COLO829 (cell line): ENCODE measurements at places on chromosomes 12 and 14.

DNA sequence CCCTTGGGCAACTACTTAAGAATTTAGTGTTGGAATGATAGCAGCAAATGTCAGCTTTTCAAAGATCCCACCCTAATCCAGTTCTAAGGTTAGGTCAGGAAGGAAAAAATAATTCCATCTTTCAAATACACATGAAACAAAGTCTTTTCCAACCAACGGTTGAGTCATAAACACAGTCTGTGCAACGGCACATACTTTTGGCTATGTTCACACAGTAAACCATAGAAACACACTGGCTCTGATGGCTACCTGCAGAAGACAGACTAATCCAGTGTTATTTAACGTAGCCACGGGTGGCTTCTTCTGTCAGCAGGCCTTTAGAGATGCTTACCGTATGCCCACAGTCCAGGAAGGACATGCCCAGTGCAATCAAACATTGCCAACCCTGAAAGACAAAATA, 35.7 kb downstream of the HIGD1C start:
- no peak for DNase-seq

- DNase-seq: no peak
Observed at GRCh38 chr12:121786440-121786825, 7.1 kb downstream of the RHOF start.

DNA sequence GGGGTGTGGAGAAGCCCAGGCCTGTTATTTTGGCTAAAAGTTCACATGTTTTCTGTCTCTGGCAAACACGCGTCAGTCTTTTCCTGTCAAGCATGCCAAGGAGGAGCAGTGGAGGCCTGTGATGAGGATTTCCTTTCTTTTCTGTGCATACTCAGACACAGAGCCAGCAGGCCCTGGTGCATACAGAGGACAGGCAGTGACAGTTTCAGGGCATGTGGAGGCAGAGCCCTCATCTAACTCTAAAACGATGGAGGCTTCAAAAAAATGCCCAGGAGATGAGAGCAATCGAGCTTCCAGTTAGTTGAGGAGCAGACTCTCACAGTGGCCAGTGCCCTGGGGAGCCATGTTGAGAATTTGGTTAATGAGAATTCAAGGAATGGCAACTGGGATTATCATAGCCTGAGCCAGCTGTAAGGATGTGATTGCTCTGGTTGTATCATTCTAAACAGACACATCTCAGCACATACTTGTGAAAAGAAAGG, 66.5 kb downstream of the TRAFD1 start:
- DNase-seq: no peak

DNA sequence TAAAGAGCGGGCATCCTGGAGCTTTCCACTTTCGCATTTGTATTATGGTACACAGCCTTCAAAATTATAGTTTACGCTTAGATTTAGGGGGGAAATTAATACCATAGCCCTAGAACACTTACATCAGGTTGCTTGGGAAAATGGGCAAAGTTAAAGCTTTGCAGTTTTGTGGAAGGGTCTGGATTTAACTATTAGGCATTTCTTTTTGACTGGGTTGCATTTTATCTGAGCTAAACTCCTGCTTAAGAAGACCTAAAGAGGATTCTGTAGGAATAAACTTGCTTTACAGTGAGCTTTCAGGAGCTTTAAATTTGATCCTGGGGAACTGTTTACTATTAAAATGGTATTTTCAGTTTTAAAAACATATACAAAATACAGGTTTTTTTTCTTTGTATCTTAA, 42.8 kb upstream of the PTPRQ start:
- DNase-seq: no peak

GRCh38 chr12:82207556-82207955, 150.6 kb downstream of the CCDC59 start:
- DNase-seq: no peak

- DNase-seq: no peak
Observed at GRCh38 chr12:105336411-105336810, 5.9 kb downstream of the C12orf75 start.

DNA sequence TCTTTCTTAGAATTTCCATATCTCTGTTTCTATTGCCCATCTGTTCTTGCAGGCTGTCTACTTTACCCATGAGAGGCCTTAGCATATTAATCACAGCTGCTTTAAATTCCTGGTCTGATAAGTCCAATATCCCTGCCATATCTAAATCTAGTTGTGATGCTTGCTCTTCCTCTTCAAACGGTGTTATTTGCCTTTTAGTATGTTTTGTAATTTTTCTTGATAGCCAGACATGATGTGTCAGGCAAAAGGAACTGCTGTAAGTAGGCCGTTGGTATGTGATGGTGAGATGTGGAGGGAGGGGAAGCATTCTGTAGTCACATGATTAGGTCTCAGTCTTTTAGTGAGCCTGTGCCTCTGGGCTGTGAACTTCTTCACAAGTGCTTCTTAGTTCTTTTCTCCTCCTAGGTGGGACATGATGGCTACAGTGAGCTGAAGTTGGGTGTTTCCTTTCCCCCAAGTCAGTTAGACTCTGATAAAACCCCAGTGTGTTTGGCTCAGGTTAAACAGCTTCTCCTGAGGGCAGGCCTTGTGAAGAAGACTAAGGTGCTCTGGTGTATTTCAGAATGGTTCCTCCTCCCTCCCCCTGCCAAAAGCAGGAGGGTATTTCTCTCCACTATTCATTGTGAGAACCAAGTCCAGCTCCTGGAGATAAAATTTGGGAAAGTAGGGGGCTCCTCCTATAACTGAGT, 195.9 kb upstream of the PARP11 start:
- no peak for DNase-seq

DNA sequence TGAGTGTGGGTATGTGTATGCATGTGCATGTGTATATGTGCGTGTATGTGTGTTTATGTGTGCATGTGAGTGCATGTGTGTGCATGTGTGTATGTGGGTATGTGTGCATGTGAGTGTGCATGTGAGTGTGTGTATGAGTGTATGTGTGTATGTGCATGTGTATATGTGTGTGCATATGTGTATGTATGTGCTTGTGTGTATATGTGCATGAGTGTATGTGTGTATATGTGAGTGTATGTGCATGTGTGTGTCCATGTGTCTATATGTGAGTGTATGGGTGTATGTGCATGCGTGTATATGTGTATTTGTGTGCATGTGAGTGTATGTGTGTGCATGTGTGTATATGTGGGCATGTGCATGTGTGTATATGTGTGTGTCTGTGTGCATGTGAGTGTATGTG, 25.7 kb downstream of the FAIM2 start:
- no peak for DNase-seq

- DNase-seq: no peak
Observed at GRCh38 chr12:5206401-5207175, 162.9 kb downstream of the KCNA5 start.

DNA sequence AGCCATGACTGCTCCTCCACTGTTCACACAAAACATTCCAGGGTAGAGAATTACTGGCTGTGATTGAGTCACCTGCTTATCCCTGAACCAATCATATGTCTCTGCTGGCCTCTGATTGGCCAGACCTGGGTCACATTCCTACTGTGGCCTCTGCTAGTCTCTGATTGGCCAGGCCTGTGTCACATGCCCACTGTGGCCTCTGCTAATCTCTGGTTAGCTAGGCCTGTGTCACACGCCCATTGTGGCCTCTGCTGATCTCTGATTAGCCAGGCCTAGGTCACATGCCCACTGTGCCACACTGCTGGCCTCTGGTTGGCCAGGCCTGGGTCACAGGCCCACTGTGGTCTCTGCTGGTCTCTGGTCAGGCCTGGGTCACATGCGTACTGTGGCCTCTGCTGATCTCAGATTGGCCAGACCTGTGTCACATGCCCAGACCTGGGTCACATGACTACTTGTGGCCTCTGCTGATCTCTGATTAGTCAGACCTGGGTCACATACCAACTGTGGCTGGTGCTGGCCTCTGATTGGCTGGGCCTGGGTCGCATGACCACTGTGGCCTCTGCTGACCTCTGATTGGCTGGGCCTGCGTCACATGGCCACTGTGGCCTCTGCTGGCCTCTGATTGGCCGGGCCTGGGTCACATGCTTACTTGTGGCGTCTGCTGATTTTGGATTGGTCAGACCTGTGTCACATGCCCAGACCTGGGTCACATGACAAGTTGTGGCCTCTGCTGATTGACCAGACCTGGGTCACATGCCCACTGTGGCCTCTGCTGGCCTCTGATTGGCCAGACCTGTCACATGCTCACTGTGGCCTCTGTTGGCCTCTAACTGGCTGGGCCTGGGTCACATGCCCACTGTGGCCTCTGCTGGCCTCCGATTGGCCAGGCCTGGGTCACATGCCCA, 251.6 kb downstream of the SLC15A4 start:
- DNase-seq: no peak

DNA sequence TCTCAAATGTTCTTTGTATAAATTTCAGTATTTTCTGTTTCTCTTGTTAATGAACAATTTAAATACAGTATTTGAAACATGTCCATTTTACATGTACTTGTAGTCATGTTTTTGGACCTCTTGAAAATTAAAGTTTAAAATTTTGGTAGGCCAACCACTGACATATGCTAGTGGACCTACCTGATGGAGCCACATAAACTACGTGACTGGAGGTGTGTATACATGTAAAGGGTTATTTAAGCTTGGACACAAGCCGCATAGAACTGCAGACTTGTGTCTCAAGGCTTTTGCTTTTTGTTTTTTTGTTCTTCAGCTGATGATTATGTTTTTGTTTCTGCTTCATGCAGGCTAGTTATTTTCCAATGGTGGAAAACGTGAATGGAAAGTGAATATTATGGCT, 568.5 kb upstream of the MDGA2 start:
- no peak for DNase-seq

- no peak for DNase-seq
Observed at GRCh38 chr12:107486140-107486892, 199.3 kb upstream of the PWP1 start.

DNA sequence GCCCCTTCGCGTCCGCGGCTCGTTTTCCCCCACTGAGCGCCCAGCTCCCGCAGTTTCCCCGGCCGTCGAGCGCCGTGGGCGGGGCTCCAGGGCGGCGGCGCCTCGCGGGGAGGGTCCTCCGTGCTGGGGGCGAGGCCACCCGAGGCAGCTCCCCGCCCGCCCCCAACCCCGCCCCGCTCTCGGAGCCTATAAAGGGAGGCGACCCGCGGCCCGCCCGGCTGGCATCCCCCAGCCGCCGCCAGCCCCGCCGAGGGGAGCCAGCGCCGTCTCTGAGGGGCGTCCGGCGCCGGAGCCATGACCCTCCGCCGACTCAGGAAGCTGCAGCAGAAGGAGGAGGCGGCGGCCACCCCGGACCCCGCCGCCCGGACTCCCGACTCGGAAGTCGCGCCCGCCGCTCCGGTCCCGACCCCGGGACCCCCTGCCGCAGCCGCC, at the start of gene TAMALIN:
TAMALIN (plus strand) TSS at position 221 of the 432 bp plus-strand sequence; CDS start at position 295, 74 bp downstream.
- DNase-seq: peak; percentile 76

GRCh38 chr12:27952510-27952909, 20.0 kb downstream of the PTHLH start:
- no peak for DNase-seq

DNA sequence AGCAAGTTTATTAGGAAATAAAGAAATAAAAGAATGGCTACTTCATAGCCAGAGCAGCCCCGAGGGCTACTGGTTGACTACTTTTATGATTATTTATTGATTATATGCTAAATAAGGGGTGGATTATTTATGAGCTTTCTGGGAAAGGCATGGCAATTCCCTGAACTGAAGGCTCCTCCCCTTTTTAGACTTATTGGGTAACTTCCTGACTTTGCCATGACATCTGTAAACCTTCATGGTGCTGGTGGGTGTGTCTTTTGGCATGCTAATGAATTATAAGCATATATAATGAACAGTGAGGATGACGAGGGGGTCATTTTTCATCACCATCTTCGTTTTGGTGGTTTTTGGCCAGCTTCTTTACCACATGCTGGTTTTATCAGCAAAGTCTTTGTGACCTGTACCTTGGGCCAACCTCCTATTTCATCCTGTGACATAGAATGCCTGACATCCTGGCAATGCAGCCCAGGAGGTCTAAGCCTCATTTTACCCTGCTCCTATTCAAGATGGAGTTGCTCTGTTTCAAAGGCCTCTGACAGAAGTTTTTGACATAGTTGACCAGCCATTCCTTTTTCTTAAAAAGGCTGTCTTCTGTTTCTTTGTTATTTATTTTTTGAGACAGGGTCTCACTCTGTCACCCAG, 11.1 kb upstream of the PTGES3 start:
- no peak for DNase-seq

DNA sequence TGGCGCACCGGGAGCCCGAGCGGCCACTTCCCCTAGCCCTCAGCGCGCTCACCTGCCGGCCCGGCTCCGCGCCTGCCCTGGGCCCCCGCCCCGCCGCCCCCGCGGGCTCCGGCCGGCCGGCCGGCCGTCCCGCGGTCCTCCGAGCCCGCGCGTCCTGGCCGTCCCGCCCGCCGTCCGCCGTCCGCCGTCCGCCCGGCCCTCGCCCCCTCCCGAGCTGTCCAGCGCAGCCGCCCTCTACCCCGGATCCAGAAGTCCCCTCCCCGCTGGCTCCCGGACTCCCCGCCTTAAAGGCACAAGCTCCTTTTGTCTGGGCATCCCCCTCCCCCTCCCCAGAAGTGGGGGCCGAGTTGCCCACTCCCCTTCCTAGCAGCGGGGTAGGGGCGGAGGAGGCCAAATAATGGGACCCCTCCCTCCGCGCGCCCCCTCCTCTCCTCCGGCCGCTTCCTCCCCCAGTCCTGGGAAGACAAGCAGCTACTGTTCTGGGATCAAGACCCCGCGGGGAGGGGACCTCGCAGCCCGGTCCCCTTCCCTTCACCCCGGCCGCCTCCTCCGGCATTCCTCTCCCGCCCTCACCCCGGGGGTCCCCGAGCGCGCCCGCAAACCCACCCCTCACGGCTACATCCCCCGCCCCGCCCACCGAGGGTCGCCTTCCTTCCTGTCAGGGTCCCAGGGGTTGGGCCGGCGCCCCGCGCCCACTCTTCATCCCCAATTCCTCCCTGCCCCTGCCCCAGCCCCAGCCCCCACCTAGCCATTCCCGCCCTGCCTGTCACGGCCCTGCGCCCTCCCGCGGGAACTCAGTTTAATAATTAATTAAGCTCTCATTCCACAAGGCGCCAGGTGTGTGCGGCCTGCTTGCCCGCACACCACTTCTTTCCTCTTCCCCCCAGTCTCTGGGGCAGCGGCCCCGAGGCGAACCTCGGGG, at the start of gene ADCY6:
ADCY6 (minus strand) TSS at position 236 of the 922 bp plus-strand sequence. CDS start 5,655 bp downstream, outside the sequence.
- DNase-seq: peak; percentile 60

DNA sequence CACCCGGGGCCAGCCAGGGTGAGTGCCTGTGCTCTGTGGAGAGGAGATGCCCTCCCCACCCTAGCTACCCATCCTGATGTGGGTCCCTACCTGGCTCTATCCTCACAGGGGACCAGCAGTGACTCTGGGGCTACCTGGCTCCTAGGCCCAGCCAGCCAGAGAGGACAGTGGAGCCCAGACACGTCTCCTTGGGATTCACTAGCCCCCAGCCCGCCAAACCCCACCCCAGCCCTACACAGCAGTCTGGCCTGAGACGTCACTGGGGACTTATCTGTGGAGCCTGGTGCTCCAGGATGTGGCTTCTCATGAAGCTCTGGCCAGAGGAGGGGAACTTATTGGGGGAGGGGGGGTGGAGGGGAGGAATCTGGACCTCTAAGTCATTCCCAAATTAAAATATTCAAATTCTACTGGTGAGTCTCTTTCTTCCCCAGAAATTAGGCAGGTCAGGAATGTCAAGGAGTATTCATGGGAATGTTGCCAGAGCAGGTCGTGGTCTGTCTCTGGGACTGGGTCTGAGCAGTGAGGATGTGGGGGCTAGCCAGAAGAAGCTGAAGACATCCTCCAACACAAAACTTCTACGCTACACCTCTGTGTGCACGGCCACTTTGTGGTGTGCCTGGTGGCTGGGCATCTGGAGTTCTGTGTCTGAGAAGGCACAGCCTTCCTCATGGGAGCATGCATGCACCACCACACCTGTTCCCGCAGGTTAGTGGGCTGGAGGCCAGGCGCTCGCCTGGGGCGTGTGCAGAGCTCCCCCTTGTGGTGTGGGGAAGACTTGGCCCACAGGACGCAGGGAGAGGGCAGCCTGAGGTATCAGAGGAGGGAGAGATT, 2.7 kb downstream of the CMTM5 start:
- DNase-seq: peak; percentile 45
